ENCODE measurements at places on chromosomes 16 and 17.

- no peak for DNase-seq
These were observed 4.5 kb downstream of the NXPH3 start for GRCh38 chr17:49580055-49580721.

DNA sequence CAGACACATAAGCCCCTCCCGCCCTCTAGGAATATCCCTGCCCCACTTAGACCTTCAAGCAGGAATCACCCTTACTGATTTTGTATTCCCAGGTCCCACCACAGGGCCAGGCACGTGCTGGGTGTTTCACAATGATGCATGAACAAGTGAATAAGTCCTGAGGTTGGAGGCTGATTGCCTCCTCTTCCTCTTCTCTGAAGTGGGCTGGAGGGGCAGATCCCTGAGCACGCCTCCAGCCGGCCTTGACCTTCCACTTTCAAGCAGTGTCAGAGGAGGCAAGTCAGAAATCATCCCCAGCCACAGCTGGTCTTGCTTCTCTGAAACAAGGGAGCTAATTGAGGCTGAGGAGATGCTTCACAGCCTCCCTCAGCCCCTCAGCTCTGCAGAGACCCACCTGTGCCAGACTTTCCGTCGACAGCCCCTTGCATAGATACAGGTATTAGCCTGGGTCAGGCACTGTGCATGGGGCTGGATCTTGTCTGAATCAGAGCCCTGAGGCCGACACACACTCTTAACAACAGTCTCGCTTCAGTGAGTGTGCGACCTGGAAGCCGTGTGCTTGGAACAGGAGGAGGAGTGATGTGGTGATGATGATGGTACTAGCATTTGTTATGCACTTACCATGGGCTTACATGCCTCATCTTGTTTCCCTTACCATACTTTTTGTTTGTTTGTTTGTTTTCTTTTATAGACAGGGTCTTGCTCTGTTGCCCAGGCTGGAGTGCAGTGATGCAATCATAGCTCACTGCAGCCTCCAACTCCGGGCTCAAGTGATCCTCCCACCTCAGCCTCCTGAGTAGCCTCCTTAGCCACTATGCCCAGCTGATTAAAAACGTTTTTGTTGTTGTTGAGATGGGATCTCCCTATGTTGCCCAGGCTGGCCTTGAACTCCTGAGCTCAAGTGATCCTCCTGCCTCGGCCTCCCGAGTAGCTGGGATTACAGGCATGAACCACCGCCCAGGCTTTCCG, 15.0 kb downstream of the MRM1 start:
- no peak for DNase-seq

GRCh38 chr17:65071861-65072260, 15.3 kb upstream of the GNA13 start:
- no peak for DNase-seq

GRCh38 chr16:86242244-86243122, 267.8 kb upstream of the FOXF1 start:
- DNase-seq = no peak

GRCh38 chr17:80605326-80606066, 60.9 kb downstream of the RPTOR start:
- no peak for DNase-seq

DNA sequence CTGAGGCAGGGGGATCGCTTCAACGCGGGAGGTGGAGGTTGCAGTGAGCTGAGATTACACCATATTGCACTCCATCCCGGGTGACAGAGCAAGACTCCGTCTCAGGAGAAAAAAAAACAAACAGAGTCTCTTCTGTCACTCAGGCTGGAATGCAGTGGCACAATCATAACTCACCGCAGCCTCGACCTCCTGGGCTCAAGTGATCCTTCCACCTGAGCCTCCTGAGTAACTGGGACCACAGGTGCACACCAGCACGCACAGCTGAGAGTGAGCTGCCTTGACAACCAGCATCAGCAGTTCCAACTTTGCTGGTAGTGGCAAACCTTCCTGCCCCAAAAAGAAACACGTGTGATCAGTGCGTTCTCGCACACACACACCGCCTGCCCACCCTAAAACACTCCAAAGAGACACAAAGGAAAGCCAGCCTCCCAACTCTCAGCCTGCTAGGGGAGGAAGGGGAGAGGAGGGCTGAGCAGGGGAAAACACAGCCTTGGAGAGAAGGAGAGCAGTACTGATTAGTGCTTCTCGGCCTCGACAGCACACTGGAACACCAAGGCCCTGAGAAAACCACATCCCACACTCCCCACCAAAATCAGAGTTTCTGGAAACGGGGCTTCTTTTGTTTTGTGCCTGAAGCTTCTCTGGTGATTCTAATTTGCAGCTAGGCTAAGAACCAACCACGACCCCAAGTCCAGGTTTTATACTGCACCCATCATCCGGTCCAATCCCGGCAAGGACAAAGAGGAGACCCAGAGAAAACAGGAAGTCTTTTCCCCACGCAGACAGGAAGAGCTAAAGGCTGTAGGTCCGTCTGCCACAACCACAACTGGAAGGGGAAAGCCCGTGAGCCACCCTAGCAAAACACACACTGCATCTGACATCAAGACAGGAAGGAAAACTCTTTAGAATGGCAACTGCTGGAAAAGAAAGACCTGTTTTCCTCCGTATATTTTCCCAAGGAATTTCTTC, 28.8 kb downstream of the ZCCHC14 start:
- DNase-seq = peak; percentile 63

DNA sequence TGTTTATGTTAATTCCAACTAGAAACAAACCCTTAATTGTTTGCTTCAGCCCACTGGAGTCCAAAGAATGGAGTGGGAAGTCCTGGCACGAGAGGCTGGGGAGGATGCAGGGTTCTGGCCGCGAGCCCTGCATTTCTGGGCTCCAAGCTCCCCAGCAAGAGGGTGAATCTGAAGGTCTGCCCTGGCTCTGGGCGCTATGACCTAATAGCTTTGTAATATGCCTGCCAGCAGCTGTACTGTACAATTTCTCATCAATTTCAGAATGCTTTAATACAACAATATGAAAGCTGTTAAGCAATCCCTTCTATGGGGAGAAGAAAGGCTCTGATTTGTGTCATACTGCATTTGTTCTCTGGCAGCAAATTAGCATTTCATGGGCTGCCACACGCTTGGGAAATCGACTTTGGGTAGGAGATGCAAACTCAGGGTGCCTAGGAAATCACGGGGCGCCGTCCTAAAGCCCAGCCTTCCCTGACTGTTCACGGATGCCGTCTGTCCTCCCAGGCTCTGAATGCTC, 43.8 kb downstream of the NDEL1 start:
- DNase-seq = no peak

DNA sequence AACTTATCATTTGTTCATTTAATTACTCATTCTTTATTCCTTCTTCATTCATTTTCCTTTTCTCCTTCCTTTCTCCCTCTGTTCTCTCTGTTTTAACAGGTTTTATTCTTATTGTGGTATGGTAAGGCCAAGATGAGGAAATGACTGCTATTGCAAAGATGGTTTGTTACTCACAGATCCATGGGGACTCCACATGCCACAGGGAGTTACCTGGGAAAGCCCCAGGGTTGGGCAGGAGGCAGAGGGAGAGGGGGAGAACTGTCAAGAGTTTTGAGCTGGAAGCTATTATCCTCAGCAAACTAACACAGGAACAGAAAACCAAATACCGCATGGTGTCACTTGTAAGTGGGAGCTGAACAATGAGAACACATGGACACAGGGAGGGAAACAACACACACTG, 453.3 kb downstream of the WWOX start:
- no peak for DNase-seq
